ENCODE measurements at places on chromosomes 2 and 18. TPM values are rescaled to one million over a fixed set of nuclear protein-coding genes. Genes with fewer than 3 reads are reported as not detected.

The HEATR5B gene
- 29.7 TPM for total RNA-seq

The NYAP2 gene
- 1.5 TPM for total RNA-seq

The EFHD1 gene
- total RNA-seq = 15.9 TPM

- DNase-seq = peak; percentile 43
Measured at GRCh38 chr2:163736433-163737189, 803 bp upstream of the FIGN start.

GRCh38 chr2:56749152-56749752 is 565.5 kb downstream of the CCDC85A start:
- DNase-seq = no peak

DNA sequence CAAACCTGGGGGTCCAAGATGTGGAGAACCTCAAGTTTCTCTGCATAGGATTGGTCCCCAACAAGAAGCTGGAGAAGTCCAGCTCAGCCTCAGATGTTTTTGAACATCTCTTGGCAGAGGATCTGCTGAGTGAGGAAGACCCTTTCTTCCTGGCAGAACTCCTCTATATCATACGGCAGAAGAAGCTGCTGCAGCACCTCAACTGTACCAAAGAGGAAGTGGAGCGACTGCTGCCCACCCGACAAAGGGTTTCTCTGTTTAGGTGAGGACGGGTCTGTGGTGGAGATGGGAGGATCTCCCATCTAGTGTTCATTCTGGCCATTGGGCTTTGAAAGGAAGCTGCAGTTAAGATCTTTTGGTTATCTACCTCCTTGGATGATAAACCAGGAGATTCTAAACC is 2.9 kb downstream of the CASP10 start:
- DNase-seq = no peak

DNA sequence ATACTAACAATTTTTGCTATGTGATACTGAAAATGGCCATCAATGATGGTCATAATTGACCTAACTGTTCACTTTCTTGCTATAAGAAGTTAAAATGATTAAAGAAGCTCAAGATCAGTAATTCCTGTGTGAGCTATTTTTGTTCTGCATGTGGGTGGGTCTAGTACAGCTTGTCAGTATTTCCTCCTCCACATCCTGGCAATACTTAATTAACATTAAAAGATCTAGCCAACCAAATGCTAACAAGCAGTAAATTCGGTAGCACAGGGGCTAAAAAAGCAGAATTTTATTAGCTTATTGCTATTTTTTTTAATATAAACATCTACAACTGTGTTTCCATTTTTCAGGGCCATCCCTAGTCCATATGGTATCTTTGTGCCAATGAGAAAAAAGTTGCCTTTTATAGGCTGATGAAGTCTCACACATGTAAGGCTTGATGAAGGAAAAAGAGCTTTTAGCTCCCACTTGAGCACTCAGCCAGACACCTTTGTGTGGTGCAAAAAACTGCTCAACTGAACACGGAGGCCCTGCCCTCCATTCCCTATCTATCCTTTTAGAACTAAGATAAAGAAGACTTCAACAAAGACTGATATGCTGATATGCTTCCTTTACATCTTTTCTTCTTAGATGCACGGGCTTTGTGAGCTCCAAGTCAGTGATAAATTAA is 4.9 kb upstream of the PNO1 start:
- no peak for DNase-seq

GRCh38 chr2:165902934-165903333 is 50.6 kb downstream of the TTC21B start:
- DNase-seq = no peak

DNA sequence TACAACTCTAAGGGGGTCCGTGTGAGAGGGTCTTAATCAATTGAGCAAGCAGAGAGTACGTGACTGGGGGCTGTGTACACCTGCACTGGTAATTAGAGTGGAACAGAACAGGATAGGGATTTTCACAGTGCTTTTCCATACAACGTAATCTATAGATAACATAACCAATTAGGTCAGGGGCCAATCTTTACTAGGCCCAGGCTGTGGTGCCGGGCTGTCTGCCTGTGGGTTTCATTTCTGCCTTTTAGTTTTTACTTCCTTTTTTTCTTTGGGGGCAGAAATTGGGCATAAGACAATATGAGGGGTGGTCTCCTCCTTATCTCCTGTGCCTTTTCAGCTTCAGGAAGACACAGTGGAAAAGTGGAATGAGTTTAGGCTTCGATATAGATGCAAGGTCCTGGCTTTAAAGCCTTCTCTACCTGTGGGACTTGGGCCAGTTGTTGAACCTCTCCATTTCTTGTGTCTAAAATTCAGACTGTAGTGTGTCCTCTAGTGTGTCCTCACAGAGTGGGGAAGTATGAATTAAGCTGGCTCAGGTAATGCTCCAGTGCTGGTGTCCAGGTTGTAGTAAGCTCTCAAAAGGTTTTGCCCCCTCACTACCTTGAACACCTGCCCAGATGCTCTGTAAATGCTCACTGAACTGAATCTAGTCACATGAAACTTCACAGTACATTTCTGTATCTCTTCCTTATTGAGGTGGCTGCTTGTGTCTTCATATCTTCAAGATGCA is 422.8 kb downstream of the SETBP1 start:
- no peak for DNase-seq

DNA sequence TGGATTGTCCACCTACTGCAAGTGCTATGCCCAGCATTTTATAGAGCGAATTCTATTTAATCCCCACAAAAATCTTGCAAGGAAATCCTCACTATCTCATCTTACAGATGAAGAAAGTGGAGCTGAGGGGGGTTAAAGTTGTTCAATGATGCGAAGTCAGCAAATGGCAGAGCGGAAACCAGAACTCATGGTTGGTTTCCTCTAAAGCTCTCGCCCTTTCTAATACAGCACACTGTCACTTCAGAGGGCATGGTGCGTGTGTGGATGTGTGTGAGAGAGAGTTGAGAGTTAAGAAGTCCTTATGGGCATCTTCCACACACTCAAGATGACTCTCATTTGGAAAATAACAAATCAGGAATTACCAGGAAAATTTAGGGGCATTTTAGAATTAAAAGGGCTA is 78.4 kb downstream of the TGFA start:
- no peak for DNase-seq

DNA sequence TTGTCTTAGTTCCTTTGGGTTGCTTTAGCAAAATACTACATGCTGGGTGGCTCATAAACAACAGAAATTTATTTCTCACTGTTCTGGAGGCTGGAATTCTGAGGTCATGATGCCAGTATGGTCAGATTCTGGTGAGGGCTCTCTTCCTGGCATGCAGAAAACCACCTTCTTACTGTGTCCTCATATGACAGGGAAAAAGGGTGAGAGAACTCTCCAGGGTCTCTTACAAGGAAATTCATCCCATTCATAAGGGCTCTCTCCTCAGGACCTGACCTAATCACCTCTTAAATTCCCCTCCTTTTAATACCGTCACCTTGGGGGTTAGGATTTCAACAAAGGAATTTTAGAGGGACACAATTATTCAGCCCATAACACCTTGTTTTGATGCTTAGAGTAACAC is 243.1 kb upstream of the TNP1 start:
- no peak for DNase-seq

- no peak for DNase-seq
Measured at GRCh38 chr2:112483042-112483473, 1.1 kb downstream of the TTL start.

- DNase-seq = no peak
Measured at GRCh38 chr2:22340716-22341115, 1044.3 kb upstream of the KLHL29 start.
